RPMI7951 (cell line): ENCODE measurements at places on chromosomes 2 and 18. TPM values are rescaled to one million over a fixed set of nuclear protein-coding genes. Genes with fewer than 3 reads are reported as not detected.

GRCh38 chr18:43484710-43485109 is 207.4 kb upstream of the SYT4 start:
- DNase-seq: no peak

DNA sequence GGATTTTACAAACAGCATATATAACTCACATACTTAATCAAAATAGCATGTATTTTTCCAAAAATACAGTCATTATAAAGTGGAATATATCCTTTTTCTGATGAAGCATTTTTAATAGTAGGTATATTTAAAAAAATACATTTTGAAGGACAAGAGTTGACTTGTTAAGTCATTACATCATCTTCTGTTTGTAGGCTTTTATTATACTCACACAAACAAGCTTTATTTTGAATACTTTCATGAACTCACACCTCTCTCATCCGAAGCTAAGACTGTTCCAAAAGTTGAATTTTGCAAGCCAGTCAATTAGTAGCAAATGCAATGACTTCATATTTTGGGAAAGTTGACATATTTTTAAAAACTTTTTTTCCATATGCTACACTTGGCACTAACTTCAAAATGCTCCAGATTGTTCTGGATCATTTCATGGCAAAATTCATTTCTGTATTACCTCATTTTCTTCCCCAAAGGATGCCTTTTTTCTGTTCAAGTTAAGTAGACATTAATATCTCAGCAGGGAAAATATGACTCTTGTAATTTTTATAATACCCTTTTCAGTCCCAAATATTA is 68.5 kb upstream of the WDR75 start:
- no peak for DNase-seq

DNA sequence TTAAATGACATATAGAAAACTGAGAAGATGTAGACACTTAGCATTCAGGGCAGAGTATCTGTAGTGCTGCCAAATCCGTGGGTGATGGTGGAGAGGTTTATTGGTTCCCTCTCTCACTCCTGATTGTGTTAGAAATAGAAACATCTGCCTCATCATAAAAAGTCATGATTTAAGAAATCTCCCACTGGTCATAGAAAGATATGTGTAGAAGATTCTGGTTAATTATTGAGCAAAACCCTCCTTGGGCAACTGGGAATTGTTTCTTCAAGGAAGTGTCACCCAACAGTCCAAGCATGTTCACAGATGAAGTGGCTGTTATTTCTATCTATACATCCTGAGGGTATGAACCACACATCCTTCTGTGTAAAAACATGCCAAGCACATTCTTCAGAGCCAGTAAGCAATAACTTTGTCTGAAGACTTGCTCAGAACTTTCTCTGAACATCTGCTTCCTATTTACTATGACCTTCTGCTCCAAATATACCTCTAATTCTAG is 33.6 kb upstream of the CHRNA1 start:
- peak; percentile 90 for DNase-seq

DNA sequence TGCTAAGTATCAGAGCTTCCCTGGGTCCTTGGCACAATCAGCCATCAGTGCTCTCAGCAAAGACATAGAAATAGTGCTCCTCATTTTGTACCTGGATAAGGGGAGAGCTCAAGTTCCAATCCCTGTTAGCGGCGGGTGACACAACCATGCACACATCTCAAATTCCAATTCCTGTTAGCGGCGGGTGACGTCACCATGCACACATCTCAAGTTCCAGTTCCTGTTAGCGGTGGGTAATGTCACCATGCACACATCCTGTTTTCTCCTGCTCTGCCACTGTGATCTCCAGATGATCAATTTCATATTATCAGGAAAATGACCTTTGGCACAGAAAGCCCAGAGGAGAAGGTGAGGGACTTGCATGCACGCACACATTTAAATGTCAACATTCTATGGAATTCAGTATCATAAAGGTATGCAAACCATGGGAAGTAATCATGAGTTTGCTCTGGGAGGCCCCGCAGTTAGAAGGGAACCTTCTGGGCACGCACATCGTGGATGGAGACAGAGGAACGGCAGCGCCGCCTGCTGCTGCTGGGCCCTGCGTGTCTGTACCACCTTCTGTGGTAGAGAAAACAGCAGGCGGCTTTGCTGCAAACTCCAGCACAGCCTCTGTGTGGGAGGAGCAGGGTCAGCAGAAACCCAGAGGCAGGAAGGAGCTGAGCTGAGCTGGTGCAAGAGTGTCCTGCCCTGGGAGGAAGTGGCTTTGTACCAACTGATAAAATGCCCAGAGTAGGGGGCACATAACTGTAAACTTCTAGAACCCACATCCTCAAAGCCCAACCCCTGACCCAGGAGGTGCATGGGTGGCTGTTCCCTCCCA is 77.8 kb downstream of the MBP start:
- DNase-seq: peak; percentile 90

GRCh38 chr2:105391058-105391627 is 7.7 kb downstream of the FHL2 start:
- DNase-seq: no peak

DNA sequence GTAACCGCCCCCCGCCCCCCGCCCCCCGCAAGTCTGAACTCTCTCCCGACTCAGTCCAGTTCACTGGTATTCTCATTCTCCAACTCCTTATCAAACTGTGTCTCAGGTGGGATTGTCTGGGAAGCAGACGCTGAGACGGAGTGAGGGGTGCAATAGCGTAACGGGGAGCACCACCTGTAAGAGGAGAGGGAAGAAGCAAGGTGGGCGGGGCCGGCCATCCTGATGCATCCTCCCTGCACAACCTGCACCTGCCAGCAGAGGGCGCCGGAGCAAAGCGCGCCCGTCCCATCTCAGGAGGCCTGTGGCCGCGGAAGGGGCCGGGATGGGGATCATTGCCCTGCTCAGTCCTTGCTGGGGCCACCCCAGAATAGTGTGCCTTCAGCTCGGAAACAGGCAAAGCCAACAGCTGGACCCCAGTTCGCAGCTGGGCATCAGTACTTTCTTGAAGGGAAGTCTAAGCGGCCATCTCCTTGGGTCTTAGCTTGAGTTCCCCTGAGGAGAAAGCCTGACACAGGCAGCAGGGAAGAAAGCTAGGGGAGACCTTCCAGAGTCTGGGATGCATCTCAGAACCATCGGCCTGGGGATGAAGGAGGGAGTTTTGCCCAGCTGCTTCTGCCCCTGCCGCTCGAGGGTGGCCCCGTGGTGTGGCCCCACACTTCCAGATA is 208.0 kb downstream of the TFCP2L1 start:
- DNase-seq: peak; percentile 53

GRCh38 chr2:56714400-56714799 is 530.6 kb downstream of the CCDC85A start:
- peak; percentile 55 for DNase-seq

DNA sequence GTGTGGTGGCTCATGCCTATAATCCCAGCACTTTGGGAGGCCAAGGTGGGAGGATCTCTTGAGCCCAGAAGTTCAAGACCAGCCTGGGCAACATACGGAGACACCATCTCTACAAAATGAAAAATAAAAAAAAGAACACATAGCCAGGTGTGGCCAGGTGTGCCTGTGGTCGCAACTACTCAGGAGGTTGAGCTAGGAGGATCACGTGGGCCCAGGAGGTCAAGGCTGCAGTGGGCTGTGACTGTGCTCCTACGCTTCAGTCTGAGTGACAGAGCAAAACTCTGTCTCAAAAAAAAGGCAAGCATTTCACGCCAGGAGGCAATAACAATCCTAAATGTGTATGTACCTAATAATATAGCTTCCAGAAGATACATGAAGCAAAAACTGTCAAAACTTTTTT is 27.8 kb downstream of the USP40 start:
- DNase-seq: no peak

DNA sequence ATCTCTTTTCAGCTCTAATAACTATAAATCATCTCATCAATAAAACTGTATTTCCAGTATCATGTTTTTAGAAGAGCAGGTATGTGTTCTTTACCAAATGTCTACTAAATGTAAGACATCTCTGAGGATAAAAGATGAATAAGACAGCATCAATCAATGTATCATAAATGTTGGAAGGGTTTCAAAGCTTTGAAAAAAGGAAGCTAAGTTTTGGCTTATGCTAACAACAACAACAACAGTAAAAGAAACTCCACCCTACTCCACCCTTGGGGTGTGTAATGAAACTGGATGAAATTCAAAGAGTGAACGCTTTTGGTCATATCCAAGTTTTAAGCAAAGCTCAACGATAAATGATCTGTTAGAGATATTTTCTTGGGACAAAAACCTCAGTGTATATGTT is 17.1 kb downstream of the PRKD3 start:
- no peak for DNase-seq

DNA sequence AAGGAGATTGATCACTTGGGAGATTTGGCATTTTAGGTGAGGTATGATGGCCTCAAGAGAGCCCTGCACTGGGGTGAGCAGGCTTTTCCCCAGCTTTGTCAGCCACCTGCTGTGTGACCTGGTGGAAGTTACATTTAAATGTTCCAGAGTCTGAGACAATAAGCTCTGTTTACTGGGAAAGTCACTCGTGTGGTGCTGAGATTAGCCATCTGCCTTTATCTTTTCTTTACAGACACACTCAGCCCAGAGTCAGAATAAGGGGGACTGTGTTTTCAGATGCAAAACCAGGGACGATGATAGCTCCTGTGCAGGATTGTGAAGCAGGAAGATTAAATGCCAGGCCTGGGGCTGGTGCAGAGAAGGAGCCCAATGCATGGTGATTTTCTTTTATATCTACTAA is 47.9 kb downstream of the SH3RF3 start:
- DNase-seq: no peak

- no peak for DNase-seq
Observed at GRCh38 chr18:37484983-37485834, 80.4 kb downstream of the CELF4 start.

- peak; percentile 73 for DNase-seq
Observed at GRCh38 chr2:202871300-202872141, at the start of gene ICA1L. TSS of gene ICA1L (minus strand) at chr2:202871766. CDS start at chr2:202829009, 42,757 bp downstream.

- no peak for DNase-seq
Observed at GRCh38 chr18:48819781-48820482, 130.8 kb downstream of the SMAD7 start.

DNA sequence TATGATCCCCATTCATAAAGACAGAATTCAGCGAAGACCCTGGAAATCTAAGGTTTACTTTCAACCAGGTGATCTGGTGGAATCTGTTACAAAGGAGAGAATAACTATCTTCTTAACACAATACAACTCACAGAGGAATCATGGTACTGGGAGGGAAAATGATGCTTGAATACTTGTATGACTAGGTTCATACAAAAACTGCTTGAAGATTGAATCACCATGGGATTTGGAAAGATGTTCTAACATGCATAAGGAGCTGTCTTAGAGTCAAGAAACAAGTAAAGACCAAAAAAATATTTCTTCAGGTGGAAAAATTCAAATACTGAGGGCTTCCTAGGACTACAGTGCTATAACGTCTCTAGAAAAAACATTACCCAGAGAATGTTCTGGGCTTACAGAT is 32.2 kb downstream of the COL5A2 start:
- no peak for DNase-seq

- DNase-seq: no peak
Observed at GRCh38 chr2:219918944-219919343, 291.5 kb downstream of the SLC4A3 start.

CDH20 gene
- total RNA-seq: not detected in 2 replicates

FHOD3 gene
- total RNA-seq: 13.7 and 15.1 TPM in 2 replicates

DOCK10 gene
- 42.8 and 45.6 TPM in 2 replicates for total RNA-seq

GAL3ST2 gene
- not detected in 2 replicates for total RNA-seq

LOXHD1 gene
- total RNA-seq: not detected in 2 replicates

CDK5R2 gene
- total RNA-seq: 0.12 and 0.20 TPM in 2 replicates

CYP27A1 gene
- 19.9 and 20.5 TPM in 2 replicates for total RNA-seq
